ENCODE measurements at places on chromosomes 11 and 22.
A peak's percentile ranks its signal among the peaks of the same experiment; 100 is the strongest.

- DNase-seq, result no peak
Observed at GRCh38 chr22:24500277-24500820, 5.2 kb downstream of the UPB1 start.

DNA sequence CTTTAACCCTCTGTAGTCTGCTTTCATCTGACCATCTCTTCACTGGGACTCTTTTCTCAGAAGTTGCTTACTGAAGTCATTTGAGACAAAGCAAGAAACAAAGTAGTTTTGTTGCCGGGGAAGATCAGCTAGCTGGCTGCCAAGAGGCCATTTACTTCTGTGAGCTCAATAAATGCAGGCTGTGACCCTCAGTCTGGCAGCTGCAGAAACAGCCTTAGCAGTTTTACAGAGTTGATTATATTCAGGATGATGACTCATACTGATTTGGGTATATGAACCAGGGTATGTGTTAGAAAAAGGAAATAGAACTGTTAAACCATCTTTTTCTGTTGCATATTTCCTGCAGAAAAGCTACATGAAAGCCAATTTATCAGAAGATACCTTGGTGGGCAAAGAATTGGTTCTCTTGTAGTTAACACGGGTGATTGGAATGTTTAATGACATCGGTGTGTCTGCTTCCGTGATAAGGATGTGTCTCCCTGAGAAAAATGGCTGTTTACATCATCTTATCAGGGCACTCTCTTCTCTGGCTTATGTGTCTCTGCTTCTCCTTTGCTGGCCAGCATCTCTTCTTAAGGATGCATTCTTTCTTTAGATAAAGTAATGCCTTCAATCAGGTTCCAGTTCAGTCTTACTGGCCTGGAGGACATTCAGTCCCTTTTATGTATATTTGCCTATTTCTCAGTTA lies 18.5 kb downstream of the FIBIN start:
- no peak for DNase-seq

DNA sequence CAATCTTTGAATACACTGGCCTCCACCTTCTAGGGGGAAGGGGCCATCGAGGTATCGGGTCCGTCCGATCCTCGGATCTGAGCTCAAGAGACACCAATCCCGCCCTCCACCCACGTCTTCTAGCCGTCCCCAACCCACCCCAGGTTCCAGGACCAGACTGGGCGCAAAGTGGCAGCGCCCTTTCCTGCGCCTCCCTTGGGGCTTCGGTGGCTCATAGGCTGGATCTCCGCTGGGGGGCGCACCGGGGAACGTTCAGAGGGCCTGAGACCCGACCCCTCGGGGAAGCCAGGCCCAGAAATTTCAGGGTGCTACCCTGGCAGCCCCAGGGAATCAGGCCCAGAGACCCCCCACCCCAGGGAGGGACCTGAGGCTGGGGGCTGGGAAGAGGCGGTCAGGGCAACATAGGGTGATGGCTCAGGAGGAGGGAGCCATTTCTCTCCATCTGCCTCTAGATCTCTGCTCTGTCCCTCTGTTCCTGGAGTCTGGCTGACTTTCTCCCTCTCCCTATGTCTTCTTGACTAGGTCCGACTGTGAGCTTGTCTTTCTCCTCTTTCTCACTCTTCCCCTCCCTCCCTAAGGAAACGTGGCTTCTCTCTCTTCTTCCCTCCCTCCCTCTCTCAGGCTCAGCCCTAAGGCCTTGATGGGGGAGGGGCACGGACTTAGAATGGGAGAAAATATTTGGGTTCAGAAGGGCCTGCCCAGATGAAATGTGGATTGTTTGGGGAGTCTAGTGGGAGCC lies 1.1 kb downstream of the CREB3L1 start:
- peak; percentile 26 for DNase-seq

- DNase-seq, result no peak
Observed at GRCh38 chr11:43523632-43524031, 156.9 kb upstream of the HSD17B12 start.

DNA sequence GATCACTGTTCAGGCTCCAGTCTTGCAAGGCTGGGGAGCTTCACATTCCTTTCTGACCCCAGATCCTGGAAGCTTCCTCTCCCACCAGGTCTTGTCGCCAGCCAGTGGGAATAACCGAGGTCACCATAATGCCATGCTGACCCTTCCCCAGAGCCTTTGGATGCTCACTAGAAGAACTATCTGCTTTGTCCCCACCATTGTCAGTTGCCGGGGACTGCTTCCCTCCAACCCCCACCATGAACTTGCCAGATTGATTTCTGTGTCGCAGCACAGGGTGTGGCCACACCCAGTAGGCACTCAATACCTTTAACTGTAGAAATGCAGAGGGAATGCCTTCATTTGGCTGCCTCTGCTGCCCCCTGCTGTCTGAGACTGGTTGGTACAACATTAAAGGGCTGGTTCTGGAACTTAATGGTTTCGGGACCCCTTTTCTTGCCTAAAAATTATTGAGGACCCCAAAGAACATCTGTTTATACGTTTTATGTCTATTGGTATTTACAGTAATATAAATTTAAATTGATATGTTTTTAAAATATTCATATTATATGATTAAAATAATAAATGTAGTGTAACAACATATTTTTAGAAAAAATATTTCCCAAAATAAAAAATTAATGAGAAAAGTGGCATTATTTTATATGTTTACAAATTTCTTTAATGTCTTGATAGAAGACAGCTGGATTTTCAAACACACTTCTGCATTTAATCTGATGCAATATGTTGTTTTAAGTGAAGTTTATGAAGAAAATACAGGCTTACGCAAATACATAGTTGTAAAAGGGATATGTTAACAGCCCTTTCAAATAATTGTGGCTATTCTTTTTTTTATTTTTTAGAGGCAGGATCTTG lies 6.7 kb upstream of the GDPD5 start:
- peak; percentile 73 for DNase-seq

DNA sequence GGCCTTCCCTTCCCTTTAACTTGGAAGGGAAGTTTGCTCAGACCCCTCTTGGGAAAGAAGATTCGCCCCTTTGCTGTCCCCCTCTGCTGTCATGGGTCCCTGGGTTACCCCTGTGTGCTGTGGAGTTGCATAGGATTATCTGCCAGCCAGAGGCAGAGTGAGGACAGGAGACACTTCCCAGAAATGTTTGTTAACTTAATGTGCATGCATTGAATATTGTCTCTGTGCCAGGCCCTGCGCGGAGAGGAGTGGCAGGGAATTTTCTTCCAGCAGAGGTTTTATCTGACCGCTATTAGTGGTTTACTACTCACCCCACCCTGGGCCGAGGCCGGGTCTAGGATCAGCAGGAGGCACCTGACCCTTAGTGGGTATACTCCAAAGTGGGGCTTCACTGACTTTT lies 894.8 kb downstream of the TBC1D22A start:
- no peak for DNase-seq

DNA sequence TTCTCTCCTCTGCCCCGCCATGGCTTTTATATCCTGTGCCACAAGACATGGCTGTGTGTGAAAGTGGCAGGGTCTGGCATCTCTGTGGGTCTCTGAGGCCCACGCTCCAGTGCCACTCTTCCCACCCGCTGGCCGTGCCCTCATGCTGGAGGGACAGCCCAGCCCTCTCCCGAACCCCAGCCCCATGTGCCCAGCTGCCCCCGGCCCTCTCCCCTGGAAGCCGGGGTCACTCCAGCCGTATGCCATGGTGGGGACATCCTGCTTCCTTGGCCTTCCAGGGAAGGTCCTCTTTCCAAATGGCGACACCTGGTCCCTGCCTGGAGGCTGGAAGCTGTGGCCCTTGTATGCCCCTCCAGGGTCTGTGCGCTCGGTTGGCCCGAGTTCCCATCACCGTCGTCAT lies 63.3 kb upstream of the PPP6R3 start:
- no peak for DNase-seq

DNA sequence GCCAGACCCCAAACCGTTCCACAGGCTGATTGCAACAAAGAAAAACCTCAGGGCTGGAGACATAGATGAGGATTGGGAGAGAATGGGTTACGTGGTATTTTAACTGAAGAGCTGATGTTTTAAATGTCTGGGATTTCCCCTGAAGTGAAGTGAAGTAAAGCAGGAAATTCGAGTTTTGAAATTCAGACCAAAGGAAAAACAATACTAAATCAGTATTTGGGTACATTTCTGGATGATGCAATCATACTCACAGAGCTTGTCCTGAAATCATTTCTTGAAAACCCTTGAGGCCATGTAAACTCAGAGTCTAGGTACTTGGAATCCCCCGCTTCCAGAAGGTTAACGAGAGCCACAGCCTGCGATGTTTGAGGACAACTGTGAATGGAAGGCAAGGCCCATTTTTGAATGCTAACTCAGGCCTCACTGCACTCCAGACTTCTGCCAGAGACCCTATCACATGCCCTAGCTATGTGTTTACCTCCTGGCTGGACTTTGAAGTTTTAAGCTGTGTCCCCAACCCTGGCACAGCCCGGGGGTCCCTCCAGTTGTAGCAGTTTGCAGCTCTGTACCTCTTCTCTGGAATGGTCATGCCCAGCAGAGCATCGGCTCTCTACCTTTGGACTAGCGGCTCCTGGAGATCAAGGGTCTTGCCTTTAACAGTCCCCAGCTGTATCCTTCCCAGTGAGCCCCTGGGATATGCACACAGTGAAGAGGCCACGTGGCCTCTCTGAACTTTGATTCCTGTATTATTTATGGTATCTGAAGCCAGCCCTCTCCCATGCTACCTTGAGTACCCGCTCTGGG lies 5.4 kb upstream of the FTH1 start:
- DNase-seq, result no peak
